CD4-positive, alpha-beta T cell treated with Interferon alpha-2 for 1 hour (primary cell): ENCODE measurements at places on chromosomes 5 and 9.
A peak's percentile ranks its signal among the peaks of the same experiment; 100 is the strongest.

- DNase-seq: no peak
Measured at GRCh38 chr9:3823842-3824475, 298.2 kb upstream of the RFX3 start.

DNA sequence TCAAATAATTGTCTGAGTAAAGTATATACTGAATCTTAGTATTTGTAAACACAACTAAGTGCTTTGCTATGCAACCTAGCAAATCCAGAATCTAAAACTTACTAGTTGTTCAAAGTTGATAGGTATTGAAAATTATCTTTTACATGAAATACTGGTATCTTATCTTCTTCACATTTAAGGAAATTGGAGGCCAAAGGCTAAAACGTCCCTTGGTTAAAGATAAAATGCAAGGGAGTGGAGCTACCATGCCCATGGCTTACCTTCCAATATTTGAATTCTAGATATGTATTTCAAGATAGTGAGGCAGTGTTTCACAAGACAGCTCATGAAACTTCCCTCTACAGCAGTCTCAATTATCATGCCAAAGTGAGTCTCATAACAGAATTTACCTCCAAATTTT lies 373.5 kb downstream of the KIAA0825 start:
- no peak for DNase-seq

- no peak for DNase-seq
Measured at GRCh38 chr9:72871685-72872084, 81.2 kb downstream of the ALDH1A1 start.

GRCh38 chr5:145981589-145982571 lies 45.5 kb downstream of the SH3RF2 start:
- DNase-seq: no peak

DNA sequence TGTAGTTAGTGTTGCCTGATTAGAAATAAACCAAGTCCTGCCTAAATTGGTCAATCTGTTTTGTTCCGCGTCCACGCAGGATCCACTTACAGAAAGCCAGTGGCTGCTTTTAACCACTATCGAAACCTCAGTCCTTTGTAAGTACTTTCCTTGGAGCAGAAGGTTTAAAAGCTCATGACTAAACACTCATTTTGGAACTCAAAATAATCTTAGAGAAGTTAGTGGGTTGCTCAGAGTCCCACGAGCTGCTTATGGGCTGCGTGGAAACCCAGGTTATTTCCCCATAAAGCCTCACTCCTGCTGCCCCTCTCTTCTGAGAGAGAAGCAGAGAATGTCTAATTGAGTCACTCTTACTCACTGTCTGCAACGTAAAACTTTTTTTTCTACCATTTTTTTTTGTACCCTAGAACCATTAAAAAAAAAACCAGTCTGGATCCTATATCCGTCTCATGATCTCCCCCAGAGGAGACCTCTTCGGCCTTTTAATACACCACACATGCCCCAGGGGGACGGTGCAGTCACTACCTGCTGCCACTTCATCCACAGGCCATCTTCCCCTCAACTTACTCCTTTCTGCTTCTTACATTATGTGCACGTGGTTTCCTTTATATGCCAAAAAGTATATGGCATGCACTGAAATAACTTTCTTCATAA lies 7.6 kb downstream of the BASP1 start:
- DNase-seq: no peak

- no peak for DNase-seq
Measured at GRCh38 chr5:175815126-175815913, 56.1 kb upstream of the CPLX2 start.

DNA sequence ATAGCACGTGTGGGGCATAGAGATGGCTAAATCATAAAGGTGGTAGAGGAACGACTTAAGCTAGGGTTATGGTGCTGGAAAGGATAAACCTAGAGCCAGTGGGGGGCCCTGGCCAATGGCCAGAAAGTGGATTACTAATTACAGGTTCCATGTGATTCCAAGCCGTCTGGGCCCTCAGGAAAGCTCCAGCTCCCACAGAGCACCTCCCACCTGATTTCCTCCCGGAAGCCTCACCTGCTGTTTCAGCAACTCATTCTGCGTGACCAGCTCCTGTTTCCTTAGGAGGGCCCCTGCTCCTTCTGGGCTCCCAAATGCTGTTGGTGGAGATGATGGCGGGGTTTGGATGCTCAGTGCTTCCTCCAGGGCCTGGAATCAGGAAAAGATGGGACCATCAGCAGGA lies 16.2 kb downstream of the GPX3 start:
- no peak for DNase-seq

DNA sequence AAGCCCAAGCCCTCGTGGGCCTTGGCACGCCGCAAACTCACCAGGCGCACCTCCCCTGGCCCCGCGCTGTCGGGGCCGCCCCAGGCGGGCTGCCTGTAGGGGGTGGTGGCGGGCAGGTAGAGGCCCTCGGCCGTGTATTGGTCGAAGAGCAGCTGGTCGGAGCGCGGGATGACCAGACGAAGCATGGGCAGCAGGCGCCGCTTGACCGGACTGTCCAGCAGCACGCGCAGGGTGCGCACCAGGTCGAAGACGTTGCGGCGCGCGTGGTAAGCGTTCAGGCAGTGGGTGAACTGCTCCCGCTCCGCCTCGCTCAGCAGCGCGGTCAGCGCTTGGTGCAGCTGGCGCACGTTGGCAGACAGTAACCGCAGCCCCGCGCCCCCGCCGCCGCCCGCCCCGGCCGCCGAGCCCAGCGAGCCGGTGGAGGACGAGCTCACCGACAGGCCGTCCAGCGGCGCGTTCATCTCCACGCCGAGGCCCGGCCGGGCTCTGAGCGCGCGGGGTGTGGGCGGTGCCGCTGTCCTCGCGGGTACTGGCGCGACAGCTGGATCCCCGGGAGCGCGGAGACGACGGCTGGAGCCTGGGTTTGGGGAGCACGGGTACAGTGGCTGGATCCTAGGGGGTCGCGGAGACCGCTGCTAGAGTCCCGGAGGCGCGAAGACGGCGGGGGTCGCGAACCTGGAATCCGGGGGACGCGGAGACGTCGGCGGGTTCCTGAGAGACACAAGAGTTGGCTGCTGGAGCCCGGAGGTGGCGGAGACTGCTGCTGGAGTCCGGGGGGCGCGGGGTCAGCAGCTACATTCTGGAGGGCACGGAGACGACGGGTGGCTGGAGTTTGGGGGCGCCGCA lies 709 bp downstream of the WHRN start:
- DNase-seq: peak; percentile 44

DNA sequence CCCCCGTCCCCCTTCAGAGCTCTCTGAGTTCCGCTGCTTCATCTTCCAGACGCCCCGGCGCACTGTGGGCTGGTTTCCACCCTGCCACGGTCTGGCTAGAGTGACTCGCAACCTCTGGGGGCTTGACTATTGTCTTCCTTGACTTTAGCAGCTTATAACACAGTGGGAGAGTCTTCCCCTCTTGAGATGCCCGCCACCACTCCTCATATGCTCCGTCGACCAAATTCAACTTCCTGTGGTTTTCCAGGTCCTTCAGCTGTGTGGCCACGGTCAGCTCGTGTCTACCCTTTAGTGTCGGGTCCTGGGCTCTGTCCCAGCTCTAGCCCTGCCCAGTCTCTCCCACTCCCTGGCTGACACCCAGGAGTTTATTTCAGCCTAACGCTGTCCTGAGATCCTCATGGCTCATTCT lies 28.2 kb upstream of the NCS1 start:
- no peak for DNase-seq

DNA sequence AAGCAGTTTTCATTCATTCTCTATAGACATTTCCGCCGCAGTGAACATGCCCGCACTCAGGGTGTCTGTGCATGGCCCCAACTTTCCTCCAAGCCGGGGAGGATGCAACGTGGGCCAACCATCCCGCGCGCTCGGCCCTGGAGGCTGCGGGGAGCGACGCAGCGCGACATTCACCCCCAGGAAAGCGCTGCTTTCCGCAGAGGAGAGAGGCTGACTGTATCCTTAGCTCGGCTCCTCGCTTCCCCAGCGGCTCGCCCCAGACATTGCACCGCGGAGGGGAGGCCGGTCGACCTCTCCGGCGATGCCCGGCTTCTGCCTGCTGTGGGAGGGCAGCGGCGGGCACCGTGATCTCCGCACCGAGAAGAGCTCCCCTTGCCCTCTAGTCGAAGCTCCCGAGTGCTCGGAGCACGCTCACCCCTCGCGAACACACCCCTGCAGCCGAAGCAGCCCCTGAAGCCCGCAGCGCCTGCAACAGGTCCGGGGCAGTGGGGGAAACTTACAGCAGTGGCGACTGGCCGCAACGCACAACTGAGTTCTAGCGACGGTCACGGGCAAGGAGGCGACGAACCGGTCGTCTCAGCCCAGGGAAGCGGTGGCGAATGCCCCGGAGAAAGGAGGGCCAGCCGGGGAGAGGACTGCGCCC lies 600 bp downstream of the ENC1 start:
- DNase-seq: peak; percentile 37

- no peak for DNase-seq
Measured at GRCh38 chr9:100394816-100395215, 32.1 kb upstream of the MSANTD3 start.

DNA sequence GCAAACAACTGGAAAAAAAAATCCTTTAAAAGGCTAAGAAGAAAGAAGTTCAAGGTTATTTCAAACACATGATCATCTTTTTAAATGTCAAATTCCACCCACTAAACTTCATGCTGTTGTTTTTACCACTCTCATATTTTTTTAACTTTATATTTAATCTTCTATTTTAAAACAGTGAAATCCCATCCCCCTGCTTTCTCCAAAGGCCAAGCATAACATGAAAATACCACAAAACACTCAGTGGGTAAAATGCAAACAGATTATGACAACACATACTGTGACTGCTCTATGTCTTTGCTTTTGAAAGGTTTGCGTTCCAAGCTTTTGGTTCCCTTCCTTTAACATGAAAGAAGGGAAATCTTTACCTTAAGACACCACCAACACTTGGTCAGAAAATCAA lies 127.6 kb downstream of the SNCAIP start:
- no peak for DNase-seq

DNA sequence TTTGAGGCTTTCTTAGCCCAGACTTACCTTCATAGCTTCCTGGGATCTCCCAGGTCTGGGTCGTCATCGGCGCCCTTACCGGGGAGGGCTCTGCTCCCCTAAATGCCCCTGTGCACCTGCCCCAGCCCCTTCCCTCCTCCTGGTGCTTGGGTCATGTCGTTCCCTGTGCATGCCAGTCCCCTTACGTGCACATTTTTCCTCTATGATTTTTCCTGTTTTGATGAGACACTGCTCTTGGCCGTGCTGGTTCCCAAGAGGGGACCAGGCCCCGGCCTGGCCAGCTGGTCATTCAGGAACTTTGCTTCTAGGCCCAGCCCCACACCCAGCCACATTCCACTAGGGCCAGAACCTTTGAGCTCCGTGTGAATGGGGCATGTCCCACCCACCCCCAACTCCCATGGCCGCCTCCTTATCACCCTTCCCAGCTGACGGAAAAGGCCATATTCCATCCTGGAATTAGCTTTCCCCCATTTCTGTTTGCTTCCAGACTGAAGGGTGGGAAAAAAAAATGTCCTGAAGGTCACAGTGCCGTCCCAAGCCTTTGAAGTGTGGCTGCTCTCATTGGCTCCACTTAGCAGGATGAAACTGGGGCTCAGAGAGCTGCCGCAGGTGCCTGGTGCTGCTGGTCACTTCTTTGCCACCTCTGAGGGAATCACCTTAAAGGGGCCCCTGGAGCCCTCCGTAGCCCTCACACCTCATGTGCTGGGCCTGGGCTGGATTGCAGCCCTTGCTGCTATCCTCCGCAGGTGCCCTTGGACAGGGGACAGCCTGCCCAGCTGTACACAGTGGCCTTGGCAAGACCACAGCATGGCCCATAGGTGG lies 25.1 kb downstream of the ERGIC1 start:
- no peak for DNase-seq

DNA sequence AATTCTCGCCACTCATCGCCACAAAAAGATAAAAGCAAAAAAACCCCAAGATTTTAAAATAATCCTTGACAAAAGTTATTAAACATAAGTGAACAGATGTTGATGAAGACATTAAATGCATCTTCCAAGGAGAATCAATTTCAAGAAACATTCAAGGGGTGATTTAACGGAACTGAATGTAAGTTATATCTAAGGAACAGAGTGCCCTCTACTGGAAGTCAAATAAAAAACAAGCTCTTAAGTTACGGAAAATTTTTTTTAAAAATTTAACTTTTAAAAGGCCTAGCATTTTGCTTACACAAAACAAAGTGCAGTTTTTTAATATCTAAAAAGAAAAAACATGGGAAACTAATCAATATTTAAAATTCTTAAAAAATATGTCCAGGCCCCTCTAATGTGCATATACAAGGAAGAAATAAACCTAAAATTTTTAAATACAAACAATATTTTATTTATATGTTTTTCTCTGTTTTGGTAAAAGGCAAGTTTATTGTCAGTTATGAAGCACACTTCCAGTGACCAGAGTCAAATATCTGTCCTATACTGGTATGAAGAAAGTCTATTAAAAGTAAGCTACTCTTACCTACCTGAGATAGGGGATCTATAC lies 28.0 kb downstream of the TEX10 start:
- DNase-seq: peak; percentile 46

- DNase-seq: no peak
Measured at GRCh38 chr5:84032324-84032723, 311.7 kb upstream of the HAPLN1 start.

DNA sequence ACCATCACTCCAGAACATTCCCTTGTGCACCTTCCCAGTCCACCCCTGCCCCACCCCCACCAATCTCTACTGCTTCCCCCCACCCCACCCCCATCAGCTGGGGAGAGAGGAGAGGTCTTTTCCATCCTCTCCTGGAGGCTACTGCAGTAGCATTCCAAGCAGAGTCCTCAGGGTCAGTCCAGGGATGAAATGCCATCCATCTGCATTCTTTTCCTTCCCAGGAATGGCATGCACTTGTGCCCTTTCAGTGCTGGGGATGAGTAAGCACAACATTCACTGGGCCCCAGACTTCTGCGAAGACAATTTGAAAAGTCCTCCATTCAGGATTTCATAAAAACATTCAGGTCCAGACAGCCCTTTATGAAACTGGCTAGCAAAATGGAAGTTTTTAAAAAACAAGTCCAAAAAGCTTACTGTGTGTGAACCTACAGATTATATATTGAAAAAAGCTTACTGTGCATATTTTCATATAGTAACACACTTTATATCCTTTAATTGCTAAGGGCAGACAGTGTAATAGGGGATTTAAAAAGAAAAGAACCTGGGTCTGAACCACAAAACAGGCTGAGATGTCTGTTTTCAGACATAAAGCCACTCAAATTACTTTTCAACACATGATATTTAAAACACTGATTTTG lies 50.0 kb upstream of the GOLPH3 start:
- no peak for DNase-seq

DNA sequence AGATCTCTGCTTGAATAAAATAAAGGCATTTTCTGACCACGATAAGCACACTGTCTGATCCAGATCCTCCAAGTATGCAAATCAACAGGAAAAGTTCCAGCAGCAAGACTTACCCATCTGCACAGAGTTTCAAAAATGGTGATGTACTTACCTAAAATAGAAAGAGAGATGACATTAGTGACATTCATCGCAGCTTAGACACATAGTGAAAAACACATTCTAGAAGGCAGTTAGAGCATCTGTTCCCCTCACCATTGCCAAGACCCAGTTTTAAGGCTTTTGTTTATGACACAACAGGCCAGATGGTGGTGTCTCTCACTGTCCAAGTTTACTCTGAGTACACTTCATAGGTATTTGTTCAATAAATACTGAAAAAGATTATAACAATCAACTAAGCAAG lies 207.7 kb downstream of the PDE4D start:
- DNase-seq: no peak

- no peak for DNase-seq
Measured at GRCh38 chr9:98780059-98780749, 16.2 kb downstream of the ANKS6 start.

GRCh38 chr9:2228132-2228531 lies 213.0 kb downstream of the SMARCA2 start:
- no peak for DNase-seq
